DMS79 treated with DMSO at 0.1 percent for 48 hours (cell line): ENCODE measurements at places on chromosomes 5 and 9.

DNA sequence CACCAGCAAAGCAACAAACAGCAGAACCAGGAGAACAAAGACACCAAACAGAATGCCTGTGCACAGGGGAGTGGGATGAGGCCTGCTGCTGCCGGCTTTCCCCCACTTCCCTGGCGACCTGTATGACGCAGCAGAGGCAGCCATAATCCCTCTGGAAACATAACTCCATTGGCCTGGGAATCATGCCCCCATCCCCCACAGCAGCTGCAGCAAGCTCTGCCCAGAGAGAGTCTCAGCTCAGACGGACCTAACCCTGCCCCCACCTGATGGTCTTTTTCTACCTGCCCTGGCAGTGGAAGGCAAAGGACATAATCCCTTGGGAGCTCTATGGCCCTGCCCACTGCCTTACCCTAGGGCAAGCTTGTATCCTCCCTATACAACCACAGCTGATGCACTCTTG is 81.8 kb upstream of the FANCC start:
- DNase-seq: no peak

GRCh38 chr9:6944896-6945295 is 187.1 kb downstream of the KDM4C start:
- no peak for DNase-seq

DNA sequence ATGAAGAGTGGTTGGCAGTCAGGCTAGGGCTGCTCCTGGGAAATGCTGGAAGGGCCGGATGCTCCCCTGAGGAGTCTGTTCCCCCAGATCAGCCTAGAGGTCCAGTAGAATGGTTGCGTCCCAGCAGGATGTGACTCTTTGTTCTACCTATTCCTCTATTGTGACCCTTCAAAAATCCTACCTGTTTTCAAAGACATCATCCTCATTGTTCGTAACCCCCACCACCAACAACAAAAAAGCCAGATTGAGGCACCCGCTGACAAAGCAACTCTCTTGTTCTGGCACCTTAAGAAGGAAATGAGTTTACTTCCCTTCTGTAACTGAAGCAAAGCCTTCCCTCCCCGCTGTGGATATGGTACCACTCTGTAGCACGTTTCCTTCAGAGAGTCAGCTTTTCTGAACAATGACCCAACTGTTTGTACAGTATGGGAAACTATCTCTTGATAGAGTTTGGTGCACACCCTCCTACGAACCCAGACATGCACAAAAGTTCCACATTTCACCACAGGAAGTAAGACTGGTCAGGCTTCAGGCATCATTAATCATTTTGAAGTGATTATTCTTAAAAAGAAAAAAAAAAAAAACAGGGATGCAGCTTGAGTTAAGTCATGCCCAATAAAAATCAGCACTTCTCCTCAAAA is 207.2 kb downstream of the ENC1 start:
- no peak for DNase-seq

DNA sequence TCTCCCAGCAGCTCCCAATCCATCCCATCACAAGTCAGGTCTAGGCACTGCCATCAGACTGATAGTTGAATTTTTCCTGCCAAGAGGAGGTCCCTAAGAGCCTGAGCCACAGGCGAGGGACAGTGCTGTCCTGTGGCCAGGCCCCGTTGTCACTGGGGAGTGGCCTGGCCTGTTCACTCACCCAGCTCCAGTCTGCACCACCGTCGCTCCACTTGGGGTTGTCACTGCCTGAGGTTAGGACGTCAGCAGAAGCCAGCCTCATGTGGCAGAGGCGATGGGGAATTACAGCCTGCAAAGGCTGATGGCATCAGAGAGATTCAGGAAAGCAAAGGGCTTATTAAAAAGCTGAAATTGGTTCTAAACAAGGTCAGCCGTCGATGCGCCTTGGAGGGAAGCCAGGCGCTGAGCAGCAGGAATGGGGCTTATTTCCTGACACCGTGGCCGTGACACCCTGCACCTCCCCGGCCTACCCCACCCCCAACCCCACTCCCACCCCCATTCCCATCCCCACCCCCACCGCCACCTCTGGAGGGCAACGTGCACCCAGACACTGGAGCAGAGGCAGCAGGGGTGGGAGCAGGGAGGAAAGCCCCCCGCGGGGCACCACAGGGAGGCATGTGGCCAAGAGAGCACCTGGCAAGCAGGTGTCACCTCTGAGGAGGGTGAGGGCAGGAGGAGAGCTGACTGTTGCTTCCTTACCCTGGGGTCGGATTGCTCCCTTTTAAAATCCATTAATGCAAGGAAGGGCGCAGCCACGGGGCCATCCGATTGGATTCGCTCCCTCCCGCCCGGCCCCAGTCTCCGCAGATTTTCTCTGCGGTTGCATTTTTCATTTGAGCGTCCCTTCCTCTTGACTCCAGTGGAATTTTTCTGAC is 3.1 kb upstream of the DBH start:
- DNase-seq: peak; percentile 77

DNA sequence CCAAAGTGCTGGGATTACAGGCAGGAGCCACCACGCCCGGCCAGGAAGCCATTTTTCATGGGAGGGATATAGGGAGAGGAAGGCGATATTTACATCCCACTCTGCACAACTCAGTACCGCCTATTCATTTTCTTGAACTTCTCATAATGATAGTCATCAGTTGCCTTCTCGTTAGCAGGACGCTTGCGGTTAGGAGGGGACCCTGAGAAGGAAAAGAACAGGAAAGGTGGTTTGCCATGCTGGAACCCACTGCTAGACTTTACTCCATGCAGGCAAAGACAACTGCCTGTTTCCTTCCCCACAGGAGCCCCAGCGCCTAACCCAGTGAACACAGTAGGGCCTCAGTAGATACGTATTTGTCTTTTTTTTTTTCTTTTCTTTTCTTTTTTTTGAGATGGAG is 4.1 kb upstream of the TOR1A start:
- DNase-seq: no peak

GRCh38 chr5:158055111-158055501 is 196.2 kb upstream of the CLINT1 start:
- DNase-seq: no peak

DNA sequence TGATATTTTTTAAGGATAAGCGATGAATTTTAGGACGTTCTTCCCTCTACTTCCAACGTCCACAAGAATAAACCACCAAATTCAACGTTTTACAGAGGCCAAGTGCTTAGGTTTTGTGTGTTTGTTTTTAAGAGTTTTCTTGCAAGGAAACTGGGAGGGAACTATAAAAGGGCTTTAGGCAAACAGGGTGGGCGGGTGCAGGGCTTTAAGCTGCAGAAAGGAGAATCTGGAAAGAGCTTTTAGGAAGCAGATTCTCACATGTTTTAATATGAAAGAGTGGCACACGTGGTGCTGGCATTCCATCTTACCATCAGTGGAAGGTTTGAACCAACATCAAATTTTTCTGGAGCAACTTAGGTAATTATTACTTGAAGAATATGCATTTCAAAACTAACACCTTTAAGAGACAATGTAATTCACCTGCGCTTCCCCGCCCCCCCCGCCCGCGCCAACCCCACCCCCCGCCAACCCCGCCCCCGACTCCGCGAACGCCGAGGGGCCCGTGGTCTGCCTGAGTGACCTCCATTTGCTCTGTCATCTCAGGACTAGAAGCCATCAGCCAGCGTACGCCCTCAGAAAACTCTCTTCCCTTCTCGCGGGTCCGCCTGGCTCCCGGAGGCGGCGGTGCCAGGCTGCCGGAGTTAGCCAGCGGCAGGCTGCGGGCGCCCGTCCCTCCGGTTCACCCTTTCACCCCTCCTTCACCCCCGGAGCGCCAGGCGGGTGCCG is 911 bp upstream of the PIK3R1 start:
- DNase-seq: no peak

DNA sequence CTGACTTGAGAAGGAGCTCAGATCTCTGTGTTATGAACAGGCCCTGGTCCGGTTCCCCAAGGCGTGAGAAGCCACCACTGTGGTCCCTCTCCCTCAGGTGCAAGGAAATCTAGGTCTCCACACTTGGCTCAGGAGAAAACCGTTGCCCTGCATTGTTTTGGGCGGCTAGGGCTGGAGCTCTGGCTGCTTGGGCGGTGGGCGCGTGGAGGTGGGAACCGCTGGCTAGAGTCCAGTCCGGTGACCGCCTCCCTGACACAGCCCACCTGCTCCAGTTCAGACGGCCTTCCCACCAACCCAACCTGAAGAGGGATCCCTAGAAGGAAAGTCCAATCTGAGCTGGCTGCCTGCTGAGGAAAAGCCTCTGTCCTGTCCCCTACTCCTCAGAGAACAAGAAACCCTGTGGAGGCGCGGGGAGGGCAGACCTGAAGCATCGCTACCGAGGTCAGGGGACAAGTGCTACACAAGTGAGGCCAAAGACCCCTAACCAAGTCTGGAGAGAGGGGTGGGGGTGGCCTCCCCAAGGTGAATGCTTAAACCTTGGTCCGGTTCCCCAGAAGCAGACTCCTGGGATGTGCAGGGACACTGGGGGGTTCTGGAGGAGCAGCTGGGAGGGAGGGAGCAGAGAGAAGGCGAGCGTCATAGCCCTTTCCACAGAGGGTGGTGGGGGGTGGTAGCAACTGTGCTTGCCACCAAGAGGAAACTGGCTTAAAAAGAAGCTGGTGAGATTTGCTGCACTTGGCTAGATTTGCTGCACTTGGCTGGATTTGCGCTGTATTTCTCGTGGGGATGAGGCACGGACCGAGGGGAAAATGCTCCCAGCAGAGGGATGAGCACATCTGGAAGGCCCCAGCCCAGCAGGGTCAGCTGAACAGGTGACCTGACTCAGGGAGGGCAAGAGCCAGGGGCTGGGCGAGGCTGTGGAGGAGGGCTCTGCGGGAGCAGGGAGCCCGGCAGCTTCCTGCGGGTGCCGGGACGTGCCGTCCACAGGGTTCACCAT is 65.2 kb downstream of the RAPGEF1 start:
- no peak for DNase-seq

GRCh38 chr5:40490464-40491111 is 189.1 kb upstream of the PTGER4 start:
- no peak for DNase-seq

DNA sequence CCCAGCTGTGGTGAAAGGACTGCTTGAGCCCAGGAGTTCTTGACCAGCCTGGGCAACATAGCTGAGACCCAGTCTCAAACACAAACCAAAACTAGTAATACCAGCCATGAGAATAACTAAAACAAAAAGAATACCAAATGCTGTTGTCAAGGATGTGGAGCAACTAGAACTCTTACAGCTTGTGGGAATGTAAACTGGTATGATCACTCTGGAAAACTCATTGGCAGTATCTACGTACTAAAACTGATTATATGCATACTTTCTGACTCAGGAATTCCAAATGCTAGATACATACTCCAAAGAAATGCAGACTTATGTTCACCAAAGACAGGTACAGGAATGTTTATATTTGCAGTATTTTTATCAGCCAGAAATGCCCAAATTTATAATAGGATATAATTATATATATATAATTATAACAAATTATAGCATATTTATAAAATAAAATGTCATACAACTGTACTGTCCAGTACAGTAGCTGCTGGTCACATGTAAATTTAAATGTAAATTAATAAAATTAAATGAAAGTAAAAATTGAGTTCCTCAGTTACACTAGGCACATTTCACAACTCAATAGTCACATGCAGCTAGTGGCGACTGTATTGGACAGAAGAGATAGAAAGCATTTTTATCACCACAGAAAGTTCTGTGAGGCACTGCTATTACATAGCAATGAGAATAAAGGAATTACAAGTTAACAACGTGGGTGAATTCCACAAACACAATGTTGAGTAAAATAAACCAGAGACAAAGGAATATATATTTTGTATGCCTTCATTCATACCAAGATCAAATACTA is 118.5 kb downstream of the GNAQ start:
- no peak for DNase-seq

- no peak for DNase-seq
Measured at GRCh38 chr9:137255448-137256114, 454 bp downstream of the NELFB start.

DNA sequence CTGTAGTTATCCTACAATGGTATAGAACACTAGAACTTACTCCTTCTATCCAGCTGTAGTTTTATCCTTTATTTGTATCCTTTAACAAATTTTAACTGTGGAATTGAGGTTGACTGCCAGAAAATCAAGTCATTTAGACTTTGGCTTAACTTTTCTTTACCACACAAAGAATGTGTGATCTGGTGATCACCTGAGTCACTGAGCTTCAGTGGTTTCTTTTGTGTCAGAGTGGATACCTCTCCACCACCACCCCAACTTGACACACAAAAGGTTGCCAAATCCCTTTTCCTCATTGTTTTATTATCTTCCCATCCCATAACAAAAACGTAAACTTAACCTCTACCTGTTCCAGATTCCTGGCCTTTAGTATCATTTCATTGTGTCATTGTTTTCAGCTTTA is 5.5 kb downstream of the OTULIN start:
- DNase-seq: no peak

GRCh38 chr9:37290940-37291485 is 131.5 kb upstream of the GRHPR start:
- no peak for DNase-seq

- no peak for DNase-seq
Measured at GRCh38 chr9:85185486-85186217, 516.1 kb downstream of the NTRK2 start.

GRCh38 chr5:143019614-143020515 is 249.7 kb downstream of the ARHGAP26 start:
- no peak for DNase-seq

DNA sequence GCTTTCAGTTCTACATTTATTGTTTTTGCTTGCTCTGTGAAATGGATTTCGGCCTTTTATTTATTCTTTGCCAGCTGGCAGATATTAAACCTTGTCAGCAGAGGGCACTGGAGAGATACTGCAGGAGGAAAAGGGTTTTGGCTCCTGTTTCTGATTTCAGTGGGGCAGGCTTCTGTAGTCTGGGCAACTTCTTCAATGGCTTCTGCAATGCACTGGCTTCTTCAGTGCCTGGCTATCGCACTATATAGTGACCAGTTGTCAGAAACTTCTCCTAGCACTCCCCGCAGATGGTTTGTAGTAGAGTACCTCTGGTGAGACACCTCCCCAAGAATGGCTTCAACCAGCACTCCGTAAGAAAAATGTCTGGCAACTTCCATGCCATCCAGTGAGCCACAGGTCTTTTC is 3.2 kb upstream of the NFX1 start:
- peak; percentile 53 for DNase-seq

- no peak for DNase-seq
Measured at GRCh38 chr5:34022121-34022705, 14.4 kb upstream of the AMACR start.

DNA sequence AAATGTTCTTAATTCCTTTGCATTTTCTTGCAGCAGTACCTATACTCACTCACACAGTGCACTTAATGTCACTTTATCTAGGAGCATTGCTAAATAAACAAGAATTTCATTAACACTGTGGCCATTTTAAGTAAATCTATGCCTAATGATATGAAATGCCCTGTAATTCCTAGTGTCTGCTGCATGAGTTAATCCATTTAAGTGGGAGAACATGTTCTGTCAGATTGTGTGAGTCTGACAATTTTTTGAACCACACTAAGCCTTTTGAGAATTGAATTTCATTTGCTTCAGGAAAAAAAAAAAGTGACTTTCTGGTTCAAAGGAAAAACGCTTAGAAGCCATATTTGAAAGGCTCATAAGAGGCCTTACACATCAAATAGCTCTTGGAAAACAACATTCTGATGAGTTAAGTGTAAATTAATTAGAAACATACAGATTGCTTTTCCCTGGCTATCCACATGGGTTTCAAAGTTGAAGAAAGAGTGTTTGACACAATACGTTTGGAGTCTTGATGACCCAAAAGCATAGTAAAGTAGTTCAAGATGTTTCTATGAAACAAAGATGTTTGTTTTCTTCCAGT is 446.7 kb upstream of the GRAMD2B start:
- DNase-seq: no peak

- no peak for DNase-seq
Measured at GRCh38 chr5:81896764-81897163, 75.1 kb upstream of the ATG10 start.

- DNase-seq: no peak
Measured at GRCh38 chr5:22887566-22887965, 34.4 kb upstream of the CDH12 start.
